ENCODE measurements at places on chromosomes 12 and 14. TPM values are rescaled to one million over a fixed set of nuclear protein-coding genes. Genes with fewer than 3 reads are reported as not detected.

DNA sequence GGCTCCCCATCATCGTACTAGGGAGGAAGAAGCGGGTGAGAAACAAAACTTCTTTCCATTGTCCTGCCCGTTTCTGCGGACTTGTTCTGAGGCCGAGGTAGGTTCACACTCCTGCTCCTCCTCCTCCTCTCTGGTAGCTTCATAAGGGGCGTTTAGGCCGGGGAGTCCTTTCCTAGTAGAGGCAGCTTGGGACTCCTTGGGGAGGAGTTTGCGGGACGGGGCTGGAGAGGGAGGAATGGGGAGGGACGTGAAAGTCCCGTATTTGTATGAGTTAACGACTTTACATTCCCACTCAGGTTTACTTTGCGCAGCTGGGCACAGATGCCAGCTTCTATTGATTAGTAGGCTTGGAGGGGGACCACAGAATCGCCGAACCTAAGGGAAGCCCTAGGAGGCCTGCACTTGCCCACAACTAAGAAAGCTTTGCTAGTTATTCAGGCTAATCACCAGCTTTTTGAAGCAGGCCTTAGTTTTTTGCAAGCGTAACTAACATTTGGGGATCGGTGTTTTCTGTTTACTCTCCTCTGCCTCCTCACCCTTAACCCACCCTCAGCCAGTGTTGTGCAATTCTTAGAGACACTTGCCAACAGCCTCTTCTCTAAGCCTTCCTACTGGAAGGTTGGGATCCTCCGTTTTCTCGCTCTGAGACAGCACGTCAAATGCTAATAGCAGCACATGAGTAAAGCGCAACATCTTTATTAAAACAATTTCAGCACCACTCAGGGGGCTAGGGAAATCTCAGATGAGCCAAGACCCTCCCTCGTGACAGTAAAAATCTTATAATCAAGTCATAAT is 499 bp downstream of the RNASE4 start:
- DNase-seq = peak; percentile 88

DNA sequence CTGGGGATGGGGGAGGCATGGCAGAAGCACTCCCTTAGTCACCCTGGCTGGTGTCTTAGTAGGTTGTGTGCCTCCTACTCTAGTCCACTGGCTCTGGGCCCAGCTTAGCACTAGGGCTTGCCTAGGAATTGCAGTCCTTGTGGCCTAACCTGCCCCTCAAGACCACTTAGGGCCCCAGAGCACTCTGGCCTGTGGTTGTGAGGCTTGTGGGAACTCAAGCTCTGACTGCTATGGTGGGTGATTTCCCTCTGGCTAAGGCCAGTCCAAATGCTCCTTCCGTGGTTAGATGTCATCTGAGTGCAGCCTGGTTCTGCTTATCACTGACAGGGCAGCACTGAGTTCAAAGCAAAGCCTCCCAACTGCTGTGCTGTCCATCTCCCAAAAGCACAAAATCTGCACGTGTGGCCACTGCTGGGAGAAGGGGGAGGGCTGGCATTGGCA is 20.2 kb downstream of the FGD4 start:
- DNase-seq = no peak

DNA sequence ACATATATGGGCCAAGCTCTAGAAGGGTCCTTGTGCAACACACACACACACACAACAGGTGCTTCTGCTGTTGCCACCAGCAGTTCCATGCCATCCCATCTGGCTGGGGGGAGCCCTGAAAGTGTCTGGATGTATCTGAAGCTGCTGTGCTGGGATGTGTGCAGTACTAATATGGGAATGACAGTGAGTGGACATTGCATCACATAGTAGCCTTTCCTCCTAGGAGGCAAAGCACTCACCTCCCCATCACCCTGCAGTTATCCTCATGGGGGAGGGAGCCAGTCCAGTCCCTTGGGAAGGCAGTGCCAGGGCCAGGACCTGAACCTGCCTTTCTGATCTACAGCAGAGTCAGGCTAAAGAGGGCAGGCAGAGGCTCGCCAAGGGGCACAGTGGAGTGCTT is 208.9 kb downstream of the CACNA1C start:
- DNase-seq = no peak

Gene MYO1H
- total RNA-seq = not detected

- DNase-seq = peak; percentile 52
Measured at GRCh38 chr14:104383996-104384775, 195.4 kb upstream of the C14orf180 start.

GRCh38 chr14:79136071-79137044 is 966.2 kb downstream of the NRXN3 start:
- no peak for DNase-seq

Gene SIX1
- total RNA-seq = not detected

Gene DCN
- total RNA-seq = 1,612 TPM

Gene SERPINA10
- not detected for total RNA-seq

DNA sequence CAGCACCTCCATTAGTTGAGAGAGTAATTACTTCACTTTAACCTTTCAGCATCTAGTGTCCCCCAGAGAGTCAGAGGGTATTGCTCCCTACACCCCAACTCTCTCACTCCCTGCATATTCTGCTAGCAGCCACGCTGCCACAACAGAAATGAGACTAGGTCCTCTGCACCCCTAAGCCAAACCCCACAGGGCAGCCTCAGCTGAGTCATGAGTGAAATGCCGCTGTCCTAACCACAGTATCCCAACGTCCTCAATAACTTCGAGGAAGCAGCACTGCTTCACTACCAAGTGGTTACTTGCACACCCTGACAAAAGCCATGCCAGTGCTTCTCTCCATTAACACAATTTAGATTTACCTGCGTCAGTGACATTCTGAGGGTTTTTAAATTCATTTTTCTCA is 6.9 kb upstream of the LYZ start:
- DNase-seq = no peak

Gene MYF6
- not detected for total RNA-seq

DNA sequence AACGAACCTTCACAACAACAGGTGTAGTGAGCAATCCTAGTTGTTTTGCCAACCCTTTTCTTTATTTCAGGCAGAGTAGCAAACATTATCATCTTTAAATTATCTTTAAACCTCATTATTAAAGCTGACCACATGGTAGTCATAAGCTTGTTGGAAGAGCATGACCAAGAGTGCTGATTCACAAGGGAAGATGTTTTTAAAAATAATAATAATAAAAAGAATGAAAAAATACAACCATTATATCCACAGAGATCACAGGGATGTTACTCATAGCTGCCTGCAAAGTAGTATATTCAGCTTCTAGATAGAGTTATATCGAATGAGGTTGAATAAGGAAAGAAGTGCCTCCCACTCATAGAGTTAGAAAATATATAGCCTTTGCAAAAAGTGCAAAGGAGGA is 101.0 kb upstream of the FLRT2 start:
- no peak for DNase-seq

GRCh38 chr14:55889124-55889523 is 229.1 kb upstream of the PELI2 start:
- no peak for DNase-seq

DNA sequence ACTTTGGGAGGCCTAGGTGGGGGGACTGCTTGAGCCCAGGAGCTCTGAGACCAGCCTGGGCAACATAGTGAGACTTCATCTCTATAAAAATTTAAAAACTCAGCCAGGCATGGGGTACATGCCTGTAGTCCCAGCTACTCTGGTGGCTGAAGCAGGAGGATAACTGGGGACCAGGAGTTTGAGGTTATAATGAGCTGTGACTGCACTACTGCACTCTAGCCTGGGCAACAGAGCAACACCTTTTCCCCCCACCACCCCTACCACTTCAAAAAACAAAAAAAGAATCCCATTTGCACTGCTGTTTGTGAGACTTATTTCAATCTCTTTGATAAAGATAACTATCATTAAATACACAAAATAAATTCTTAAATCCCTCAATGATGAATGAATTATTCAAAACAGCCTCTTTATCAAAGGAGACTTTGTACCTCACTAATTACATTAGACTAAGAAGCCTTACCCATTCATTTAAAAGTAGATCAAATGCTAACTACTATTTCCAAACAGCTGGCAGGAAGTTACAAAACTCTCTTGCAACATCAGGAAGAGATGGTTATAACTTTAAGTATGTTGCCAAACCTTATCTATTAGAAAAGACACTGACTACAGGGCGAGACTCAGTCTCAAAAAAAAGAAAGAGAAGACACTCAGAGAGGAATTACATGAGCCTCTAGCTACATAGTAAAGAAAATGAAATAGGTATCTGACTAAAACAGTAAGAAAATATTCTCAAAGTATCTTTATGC is 14.7 kb downstream of the BLTP3B start:
- no peak for DNase-seq

Gene GYS2
- total RNA-seq = not detected

DNA sequence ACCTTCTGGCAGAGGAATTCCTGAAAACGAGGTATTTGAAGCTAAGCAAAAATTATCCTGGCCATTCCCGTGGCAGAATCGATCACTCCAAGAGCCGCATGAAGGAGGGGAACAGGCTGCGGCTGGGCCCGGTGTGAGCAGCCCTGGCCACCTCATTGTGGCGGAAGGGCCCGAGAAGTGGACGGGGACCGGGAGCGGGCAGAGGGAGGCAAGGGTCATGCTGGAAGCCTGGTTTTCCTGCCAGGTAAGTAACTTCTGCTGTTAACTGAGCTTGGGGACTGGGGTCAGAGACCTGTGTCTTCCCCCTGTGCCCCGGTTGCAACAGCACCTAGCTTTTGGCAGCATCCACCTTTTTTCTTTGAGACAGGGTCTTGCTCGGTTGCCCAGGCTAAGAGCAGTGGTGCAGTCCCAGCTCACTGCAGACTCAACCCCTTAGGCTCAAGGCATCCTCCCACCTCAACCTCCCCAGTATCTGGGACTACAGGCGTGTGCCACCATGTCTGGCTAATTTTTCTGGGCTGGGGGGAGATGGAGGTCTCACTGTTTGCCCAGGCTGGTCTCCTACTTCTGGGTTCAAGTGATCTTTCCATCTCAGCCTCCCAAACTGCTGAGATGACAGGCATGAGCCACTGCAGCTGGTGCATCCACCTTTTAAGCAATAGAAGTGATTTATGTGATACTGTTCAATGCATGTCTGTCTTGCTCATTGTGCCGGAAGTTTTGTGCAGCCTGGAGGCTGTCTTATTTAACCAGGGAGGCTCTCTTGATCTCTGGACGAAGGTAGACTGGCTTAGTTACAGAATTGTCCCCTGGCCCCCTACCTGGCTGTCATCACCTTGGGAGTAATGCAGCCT is 174.0 kb upstream of the MYL2 start:
- no peak for DNase-seq

Gene DLK1
- not detected for total RNA-seq

DNA sequence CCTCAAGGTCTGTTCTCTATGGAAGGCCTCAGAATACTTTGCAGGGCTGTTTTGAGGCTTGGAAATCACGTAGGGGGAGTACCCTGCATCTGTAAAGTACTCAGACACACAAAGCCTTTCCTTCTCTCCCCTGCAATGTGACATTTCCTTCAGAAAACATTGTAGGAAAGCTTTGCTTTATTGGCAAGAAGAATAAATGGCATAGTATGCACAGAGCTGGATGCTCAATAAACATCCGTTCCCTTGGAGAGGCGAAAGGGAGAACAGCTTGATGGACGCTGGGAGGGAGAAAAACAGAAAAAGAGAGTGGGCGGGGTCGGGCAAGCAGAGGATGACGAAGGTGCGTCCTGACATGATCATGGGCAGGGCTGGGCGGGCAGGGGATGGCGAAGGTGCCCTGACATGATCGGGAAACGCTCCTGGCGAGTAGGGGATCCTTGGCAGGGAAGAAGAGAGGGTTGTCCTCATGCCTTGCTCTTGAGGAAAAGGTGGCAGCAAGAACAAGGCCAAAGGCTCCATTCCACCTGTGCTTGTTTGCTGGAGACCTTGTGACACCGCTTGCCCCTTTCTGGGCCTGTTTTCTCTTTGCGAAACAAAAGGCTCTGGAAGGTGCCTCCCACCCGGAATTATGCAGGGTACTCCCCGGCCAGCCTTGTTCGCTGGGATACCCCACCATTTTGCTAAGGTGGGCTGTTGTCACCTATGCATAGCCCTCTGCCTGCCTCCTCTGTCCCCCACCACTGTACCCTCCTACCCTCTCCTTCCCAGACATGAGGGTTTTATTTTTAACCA is 21.1 kb downstream of the IRF2BPL start:
- no peak for DNase-seq

GRCh38 chr12:105418821-105419291 is 88.4 kb downstream of the C12orf75 start:
- no peak for DNase-seq

- DNase-seq = no peak
Measured at GRCh38 chr14:88303041-88303440, 20.0 kb downstream of the KCNK10 start.

GRCh38 chr12:107388263-107388662 is 294.9 kb upstream of the CRY1 start:
- no peak for DNase-seq

DNA sequence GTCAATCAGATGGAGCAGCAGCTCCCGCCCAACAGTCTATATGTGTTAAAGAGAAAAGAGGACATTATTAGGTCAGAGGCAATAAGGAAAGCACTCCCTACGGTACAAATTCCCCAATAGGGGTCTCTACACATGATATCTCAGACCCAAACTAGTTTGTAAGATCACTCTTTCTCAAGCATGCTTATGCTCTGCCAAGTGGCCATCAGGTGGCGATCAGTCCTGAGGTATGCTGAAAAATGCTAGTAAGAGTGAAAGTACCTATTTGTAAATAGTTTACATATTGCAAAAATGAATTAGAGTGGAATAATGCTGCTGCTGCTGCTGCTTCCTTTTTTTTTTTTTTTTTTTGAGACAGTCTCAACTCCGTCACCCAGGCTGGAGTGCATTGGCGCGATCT is 61.0 kb downstream of the CPM start:
- DNase-seq = no peak

- DNase-seq = no peak
Measured at GRCh38 chr14:35993684-35993960, 167.5 kb downstream of the BRMS1L start.

- DNase-seq = no peak
Measured at GRCh38 chr14:50795142-50795541, 35.8 kb downstream of the NIN start.

Gene RHOF
- total RNA-seq = 8.3 TPM

Gene SYNE3
- 8.9 TPM for total RNA-seq

Gene GLS2
- total RNA-seq = 3.5 TPM

Gene EGLN3
- total RNA-seq = 13.0 TPM

GRCh38 chr14:26289891-26290486 is 307.8 kb downstream of the NOVA1 start:
- no peak for DNase-seq

DNA sequence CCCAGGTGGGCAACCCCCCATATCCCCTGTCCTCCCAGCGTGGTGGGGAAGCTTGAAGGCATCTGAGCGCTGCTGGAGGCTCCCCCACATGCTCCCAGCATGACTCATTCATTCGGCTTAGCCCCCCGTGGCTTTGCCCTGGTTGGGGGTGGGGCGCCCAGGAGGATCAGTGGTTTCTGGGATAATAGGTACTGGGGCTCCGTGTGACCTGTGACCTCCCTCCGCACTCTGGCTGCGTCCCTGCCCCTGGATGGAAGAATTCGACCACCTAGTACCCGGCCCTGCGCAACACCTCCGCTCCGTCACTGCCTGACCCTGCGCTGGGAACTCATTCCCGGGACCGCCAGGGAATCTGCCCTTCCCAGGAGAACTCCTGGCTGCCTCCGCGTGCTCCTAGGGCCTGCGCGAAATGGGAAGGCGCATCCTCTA is 120.1 kb downstream of the AACS start:
- DNase-seq = no peak

GRCh38 chr12:74646831-74647230 is 109.2 kb downstream of the ATXN7L3B start:
- no peak for DNase-seq

Gene L2HGDH
- 2.7 TPM for total RNA-seq

GRCh38 chr12:76685246-76685678 is 78.7 kb upstream of the ZDHHC17 start:
- no peak for DNase-seq

Gene RDH12
- not detected for total RNA-seq

Gene AMN
- not detected for total RNA-seq

- DNase-seq = no peak
Measured at GRCh38 chr12:57215668-57216013, 953 bp upstream of the NXPH4 start.
